Activated B cell treated with CpG ODN at 0.5 μM for 24 hours (primary cell): ENCODE measurements at places on chromosomes 16 and 17.

DNA sequence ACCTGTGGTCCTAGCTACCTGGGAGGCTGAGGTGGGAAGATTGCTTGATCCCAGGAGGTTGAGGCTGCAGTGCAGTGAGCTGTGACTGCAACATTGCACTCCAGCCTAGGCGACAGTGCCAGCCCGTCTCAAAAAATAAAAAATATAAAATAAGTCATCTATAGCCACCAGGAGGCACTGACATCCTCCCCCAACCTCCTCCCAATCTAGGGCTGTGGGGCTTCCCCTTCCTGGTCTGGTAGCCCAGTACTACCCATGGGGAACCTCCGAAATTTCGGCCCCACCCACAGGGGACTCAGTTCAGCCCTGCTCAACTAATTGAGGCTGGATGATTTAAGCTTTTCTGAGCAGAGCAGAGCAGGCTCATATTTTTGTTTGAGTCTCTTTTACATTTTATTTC lies 3.2 kb downstream of the ZSCAN10 start:
- H3K4me3 ChIP-seq, result no peak overlapping the region
- no peaks in the 10 kb centered on the region for H3K27me3 ChIP-seq
- DNase-seq, result peak; percentile 53
- peaks cover 23% of the 10 kb centered on the region for H3K4me1 ChIP-seq
- H3K27ac ChIP-seq, result no peak overlapping the region

DNA sequence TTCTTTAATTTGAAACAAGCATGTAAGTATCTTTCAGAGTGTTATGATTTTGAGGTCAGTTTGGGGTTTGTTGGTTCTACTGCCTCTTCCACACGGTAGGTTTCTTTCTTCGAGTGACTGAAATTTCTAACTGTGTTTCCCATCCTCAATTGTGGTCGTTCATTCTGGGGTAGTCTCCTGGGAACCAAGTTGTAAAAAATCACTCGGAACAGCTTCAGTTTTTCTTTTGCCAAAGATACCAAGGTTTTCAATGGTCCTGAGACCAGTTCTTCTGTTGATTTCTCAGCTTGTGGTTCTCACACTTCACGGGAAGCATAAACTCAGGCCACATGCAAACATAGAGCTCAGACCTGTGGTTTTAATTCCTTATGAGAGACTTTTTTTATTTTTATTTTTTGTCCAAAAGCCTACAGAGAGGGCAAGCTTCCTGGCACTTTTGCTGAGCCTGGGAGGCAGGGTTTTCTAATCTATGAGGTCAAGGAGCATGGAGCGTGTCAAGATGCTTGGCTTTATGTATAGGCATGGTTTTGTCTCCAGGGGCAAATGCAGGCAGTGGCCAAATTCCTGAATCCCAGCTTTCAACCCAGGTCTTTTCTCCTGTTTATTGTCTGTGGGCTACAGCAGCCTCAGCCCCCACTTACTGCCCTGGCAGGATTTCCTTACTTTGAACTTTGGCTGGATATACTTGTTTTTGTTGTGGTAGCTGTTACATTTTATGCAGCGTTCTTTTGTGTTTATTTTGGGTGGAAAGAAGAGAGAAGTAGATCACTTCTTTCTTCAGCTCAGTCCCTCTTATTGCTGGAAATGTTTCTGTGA lies 32.9 kb downstream of the HS3ST3A1 start:
- no peak for DNase-seq
- no peak overlapping the region for H3K4me3 ChIP-seq
- no peak overlapping the region for H3K27ac ChIP-seq
- H3K36me3 ChIP-seq, result no peaks in the 10 kb centered on the region

DNA sequence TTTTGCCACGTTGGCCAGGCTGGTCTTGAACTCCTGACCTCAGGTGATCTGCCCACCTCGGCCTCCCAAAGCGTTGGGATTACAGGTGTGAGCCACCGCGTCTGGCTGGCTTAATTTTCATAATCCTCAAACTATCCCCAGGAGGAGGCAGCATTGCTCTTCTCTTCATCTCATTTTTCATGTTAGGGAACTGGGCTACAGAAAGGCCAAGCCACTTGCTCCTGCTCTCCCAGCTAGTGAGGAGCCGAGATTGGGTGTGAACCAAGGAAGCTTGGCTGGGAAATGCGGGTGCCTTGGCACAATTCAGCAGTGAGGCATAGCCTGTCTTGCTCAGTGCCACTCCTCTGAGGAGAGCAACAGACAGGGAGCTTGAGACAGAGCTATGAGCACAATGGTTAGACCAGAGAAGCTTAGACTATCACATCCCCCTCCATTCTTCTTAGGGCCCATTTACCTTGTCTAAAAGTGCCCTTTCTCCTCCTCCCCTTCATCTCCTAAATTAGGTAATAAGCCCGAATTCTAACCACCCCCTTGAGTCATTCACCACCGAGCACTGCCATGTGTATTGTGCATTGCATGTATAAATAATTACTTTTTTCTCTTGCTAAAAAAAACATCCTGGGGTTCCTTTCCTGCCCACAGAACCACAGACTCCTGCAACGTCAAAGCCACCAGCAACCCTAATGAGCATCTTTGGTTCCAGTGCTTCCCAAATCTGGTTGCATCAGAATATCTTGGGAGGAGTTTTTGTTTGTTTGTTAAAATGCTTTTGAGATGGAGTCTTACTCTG lies 20.0 kb upstream of the KIF19 start:
- no peaks in the 10 kb centered on the region for H3K36me3 ChIP-seq
- DNase-seq, result no peak
- no peak overlapping the region for H3K27ac ChIP-seq

DNA sequence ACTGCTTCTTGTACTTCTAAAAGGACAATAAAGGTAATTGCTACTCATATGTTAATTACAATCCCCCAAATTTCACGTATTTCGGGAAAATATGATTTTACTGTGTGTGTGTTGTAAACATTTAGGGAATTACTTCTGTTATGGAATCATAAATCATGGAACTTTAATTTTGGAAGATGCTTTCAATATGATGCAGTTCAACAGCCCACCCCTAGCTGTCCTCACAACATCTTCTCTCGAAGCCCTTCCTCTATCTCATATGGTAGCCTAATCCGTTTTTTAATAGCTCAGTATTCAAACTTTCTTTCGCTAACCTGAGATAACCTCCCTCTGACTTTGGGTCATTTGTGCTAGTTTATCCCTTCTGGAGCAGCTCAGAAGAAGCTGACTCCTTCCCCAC lies 78.4 kb downstream of the ANKFN1 start:
- no peak for DNase-seq
- no peak overlapping the region for H3K27ac ChIP-seq
- no peaks in the 10 kb centered on the region for H3K36me3 ChIP-seq
- no peak overlapping the region for H3K4me3 ChIP-seq
- H3K4me1 ChIP-seq, result no peaks in the 10 kb centered on the region
- H3K27me3 ChIP-seq, result no peaks in the 10 kb centered on the region

DNA sequence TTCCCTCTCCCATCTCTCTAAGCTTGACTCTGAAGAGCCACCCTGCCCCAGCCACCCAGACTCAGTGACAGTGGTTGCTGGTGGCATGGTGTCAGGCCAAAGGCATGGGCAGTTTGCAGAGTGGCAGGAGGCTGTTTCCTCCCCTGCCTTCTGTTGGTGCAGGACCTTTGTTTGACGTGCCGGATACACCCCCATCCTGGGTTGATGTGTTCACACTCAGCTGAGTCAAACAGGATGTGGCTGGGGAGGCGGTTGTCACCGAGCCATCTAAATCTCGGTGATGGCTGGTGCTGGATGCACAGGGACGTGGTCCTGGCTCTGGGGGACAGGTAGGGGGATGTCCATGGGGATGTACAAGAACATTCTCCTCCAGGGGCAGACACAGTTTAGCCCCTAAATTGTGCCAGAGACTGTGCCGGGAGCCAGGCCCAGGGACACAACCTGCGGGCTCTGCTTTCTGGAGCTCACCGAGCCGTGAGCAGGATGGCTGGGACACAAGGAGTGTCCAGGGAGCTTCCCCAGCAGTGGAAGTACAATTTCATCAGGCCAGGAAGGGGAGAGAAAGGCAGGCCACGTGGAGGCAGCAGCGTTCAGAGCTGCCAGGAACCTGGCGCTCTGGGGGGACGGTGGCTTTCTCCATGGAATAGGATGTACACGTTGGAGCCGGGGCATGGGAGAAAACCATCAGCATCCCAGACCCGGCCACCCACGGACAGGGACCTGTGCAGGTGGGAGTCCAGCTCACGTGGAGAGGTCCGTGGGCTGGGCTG lies 264.2 kb downstream of the SEC14L1 start:
- peak overlapping the region; percentile 89 for H3K4me3 ChIP-seq
- no peaks in the 10 kb centered on the region for H3K27me3 ChIP-seq
- peaks cover 19% of the 10 kb centered on the region for H3K36me3 ChIP-seq
